ENCODE measurements at places on chromosomes 13 and 19.

DNA sequence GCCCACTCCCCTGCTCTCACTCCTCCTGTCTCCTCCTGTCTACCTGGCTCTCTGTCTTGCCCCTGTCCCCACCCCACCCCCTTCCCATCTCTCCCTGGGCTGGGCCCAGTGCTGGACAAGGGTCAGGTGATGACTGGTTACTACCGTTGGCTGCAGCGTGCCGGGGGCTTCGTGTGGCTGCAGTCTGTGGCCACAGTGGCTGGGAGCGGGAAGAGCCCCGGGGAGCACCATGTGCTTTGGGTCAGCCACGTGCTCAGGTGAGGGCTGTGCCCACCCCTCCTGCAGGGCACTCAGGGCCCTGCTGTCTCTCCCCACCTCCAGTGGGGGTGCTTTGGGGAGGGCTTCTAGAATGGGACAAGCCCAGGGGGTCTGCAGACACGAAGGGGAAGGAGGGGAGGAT lies 7.6 kb downstream of the TMEM160 start:
- DNase-seq: no peak

DNA sequence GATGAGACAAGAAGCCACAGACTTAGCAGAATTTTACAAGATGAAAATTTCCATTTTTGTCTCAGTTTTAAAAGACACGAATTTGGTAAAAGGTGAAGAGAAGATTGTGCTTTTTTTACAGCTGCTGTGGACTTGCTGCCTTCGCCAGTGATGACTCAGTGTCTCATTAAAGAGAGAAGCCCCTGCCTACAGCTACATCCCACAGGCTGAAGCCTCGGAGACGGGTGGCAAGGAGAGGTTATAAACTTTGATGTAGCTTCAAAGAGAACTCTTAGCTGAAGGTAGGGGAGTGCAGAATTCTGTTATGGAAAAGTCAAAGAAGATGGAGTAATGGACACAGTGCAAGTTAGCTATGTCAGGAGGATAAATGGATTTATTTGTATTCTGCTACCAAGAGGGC lies 683.4 kb upstream of the ARGLU1 start:
- peak; percentile 52 for DNase-seq

DNA sequence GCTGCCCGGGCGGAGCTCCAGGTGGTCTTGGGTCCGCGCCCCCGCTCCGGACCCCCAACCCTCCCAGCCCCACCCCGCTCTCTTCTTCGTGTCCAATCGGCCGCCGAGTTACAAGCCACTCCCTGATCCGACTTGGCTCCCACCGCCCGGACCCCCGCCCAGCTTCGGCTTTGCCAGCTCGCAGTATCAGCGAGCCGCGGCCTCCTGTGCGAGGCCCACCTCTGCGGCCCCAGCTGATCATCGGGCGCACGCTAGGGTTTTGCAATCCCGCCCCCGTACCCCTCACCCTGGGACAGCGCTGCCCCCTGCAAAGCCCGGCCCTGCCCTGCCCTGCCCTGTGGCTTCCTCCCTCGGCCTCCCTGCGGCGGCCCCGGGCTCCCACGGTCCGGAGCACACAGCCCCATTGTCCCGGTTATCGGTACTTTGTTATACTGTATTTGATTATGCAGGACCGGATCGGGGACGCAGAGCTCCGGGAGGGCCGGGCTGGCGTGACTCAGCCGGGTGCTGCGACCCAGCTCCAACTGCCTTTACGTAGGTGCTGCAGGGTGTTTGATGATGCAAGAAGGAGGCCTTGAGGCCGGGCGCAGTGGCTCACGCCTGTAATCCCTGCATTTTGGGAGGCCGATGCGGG lies 598 bp upstream of the LPAR2 start:
- DNase-seq: peak; percentile 63

DNA sequence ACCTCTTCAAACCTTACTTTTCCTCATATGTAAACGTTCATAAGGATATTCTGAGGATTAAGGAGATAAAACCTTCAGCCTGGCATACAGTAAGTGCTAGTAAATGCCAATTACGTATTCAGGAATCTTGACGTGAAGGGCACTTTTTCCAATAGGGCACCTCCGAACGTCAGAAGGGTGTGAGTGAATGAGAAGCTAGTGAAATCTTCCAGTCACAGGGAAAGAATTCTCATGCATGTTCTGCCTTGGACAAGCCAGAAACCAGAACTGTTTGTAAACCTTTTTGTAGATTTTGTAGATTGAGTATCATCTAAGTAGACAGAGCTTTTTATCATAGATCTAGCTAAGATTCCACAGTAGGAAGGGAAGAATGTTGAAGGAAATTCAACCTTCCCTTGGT lies 16.5 kb downstream of the DGKH start:
- peak; percentile 81 for DNase-seq

- DNase-seq: no peak
Observed at GRCh38 chr19:6587998-6588507, 2.9 kb downstream of the CD70 start.

GRCh38 chr13:25018729-25019115 lies 77.2 kb upstream of the PABPC3 start:
- no peak for DNase-seq

DNA sequence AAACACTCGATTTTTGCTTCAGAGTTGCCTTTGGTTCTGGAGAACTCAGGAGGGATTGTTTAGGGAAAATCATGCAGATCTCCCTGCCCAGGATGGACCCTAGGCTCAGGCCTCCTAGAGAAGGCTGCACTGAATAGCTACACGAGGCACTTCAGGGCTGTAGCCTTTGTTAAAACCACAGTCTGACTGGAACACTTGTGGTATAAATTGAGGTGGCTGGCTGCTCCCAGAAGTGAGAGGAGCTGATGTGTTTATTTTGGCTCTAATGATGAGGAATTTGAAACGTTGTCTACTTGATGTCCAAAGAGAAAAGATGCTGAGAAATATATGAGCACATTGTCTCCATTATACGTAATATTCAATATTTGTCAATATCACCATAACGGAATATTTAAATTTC lies 762.1 kb upstream of the ARGLU1 start:
- no peak for DNase-seq

GRCh38 chr19:23772675-23773063 lies 14.0 kb upstream of the ZNF681 start:
- no peak for DNase-seq

DNA sequence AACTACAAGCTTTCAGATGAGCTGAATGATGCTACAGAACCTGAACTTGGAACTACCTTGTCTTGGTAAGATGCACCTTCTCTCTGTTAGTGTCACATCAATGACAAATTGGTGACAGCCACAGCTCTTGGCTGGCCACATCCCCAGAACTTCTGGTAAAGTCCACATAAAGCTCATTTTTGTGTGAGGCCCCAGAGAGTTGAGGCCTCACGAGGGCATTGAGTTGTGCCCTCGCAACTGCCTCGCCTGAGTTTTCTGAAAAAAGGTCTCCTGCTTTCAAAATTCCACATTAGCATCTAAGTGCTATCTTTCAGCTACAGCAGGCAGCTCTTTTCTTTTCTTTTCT lies 42.6 kb downstream of the MRPL57 start:
- no peak for DNase-seq

- peak; percentile 48 for DNase-seq
Observed at GRCh38 chr13:111228262-111229144, 91.9 kb upstream of the TEX29 start.

- DNase-seq: no peak
Observed at GRCh38 chr13:31963631-31964030, 67.9 kb upstream of the FRY start.

DNA sequence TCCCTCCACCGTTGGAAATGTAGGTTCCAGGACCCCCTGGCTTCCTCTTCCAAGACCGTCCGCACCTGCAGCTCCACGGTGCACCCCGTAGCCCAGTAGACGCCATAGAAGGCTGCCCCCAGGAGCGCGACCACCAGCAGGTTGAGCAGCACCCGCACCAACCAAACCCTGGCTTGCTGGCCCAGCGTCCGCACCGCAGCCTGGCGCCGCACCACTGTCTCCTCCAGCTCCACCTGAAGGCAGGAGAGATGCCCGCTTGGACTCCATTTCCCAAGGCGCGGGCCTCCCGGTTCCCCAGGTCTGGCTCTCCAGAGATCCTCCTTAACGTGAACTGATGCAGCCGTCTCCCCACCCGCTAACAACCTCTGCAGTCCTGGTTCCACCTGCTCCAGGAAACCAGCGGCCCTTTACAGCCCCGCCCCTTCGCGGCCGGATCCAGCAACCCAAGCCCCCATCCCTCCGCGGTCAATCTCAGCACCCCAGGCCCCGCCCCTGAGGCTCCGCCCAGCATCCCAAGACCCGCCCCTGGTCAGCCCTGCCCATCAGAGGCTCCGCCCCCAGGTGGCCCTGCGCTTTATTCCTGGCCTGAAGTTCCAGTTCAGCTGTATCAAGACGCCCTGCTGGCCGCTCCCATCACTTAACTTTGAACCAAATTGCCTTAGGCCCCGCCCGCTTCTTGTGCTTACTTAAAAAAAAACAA lies 5.0 kb upstream of the LENG1 start:
- peak; percentile 34 for DNase-seq

DNA sequence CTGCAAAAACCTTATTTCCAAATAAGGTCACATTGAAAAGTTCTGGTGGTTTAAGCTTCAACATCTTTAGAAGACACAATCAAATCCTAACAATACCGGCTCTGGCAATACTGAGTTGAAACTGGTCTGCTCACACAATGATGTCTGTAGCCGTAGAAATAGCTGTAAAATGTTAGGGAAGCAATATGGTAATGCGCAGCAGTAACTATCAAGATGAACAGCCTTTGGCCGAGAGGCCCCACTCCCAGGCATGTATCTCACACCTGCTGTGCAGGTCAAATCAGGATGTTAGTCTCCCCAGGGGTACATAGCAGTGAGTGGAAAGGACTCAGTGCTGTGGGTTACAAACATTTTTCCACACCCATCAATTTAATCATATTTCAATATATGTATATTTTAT lies 207.1 kb downstream of the KATNAL1 start:
- no peak for DNase-seq

- no peak for DNase-seq
Observed at GRCh38 chr13:62537593-62537992, 1121.9 kb upstream of the PCDH20 start.

GRCh38 chr13:41460074-41460465 lies 2.7 kb downstream of the RGCC start:
- DNase-seq: no peak

- DNase-seq: no peak
Observed at GRCh38 chr13:113126265-113127150, 3.9 kb downstream of the F10 start.

DNA sequence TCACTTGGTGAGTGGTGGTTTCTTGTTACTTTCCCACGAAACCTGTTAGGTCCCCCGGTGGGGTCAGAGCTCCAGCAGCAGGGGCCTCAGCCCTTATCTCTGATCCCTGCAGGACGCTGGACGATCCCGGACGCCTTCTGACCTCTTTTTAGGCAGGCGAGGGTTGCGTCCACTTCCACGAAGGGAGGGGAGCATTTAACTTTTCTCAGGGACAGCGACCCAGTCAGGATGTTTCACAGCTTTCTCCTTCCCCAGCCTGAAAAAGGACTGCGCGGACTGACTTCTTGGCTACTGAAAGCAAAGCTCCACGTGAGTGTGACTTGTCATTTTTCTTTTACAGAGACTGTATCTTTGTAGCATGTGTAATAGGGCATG lies 692 bp downstream of the ZNF234 start:
- DNase-seq: peak; percentile 39

- peak; percentile 45 for DNase-seq
Observed at GRCh38 chr19:35715981-35716800, 1.6 kb upstream of the KMT2B start.

DNA sequence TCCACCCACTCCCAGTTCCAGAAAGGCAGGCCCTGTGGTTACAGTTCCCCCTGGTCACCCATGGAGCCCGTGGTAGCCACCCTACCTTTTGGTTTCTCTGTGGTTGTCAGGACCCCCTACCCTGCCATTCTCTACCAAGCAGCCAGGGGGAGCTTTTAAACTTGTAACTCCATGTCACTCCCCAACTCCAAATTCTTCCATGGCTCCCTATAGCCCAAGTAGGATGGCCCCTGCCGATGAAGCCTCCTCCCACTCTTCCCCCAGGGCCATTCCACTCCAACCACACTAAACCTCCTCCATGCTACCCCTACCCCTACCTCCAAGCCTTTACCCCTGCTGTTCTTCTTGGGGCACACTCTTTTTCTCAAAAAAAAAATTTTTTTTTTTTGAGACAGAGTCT lies 2.2 kb downstream of the S1PR2 start:
- DNase-seq: peak; percentile 52

DNA sequence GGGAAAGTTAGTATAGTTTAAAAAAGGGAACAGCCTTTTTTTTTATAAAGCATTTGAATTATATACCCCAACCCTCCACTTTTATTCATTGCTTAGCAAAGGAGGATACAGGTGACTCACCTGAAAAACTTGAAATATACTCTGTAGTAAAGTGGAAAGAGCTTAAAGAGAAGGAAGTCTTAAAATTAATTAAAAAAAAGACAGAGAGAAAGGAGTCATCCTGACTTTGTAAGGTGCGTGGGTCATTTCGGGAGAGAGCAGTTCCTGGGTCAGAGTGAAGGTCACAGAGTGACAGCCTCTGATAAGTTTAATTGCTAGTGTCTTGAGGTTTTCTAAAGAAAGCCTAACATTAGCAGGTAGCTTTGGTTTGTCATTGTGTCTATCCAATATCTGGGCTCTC lies 310.3 kb downstream of the KLF5 start:
- DNase-seq: no peak

- DNase-seq: peak; percentile 10
Observed at GRCh38 chr13:51419001-51419636, 33.7 kb downstream of the INTS6 start.

- DNase-seq: no peak
Observed at GRCh38 chr13:87676254-87677042, 5.3 kb downstream of the SLITRK5 start.

DNA sequence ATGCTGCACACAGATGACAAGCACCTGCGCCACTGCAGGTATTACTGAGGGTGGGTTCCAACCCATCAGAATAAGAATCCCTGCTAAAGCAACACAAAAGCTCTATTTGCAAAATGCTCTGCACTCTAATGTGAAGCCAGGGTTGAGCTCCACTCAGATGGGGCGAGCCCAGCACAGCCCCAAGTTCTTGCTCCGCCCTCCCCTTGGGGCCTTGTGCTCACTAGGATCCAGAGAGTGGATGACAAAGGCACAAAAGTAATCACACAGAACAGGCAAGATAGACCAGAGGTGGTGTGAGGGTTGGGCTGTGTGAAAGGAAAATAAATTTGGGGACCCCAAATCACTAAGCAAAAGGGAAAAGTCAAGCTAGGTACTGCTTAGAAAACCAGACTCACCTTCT lies 8.2 kb upstream of the ZNF611 start:
- no peak for DNase-seq

GRCh38 chr13:41059456-41060081 lies 1.7 kb upstream of the WBP4 start:
- DNase-seq: peak; percentile 50

GRCh38 chr13:100363874-100364273 lies 224.7 kb downstream of the GGACT start:
- peak; percentile 42 for DNase-seq

DNA sequence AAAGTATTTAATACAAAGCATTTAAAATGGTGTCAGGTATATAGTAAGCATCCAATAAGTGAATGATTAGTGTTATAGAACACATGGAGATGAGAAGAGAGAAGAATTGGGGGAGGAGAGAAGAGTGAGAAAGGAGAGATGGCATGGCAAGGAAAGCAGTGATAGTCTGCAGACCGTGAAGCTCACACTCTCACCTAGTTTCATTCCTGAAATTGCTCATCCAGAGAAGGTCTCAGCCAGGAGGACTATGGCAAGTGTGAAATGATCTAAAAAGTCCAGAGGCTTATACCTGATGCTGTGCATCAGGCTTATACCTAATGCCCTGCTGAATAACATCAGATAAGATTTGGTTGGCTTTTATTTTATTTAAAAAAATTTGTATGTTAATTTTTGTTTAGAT lies 351.6 kb upstream of the KLF12 start:
- DNase-seq: no peak
